ENCODE measurements at places on chromosomes 13 and 19.

DNA sequence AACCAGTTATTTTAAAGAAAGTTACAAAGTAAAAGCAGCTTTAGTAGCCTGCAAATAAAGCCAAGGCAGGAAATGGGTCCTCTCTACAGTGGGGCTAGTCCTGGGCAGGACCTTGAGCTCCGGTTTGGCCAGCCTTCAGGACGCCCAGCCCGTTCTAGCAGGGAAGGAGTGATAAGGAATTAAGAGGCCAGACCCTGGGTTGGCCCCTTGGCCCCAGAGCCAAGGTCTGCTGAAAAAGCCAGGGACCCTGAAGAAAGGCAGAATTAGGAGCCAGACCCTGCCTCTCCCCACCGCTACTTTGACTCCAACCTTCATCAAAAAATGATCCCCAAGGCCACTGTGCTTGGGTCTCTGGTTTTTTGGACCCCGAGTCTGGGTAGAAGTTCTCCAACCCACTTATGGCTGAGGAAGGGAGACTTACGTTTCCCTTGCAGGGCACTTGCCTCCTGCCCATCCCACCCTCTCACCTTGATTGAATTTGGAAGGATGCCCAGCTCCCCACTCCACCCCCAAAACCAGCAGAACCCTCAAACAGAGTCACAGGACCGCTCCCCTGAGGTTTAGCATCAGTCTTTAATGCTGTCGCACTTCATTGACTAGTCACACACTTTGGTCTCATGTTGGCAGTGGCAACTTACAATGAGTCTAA is 3.9 kb downstream of the DNAJB1 start:
- DNase-seq = no peak

- DNase-seq = no peak
Measured at GRCh38 chr13:28329395-28330158, 165.4 kb downstream of the FLT1 start.

DNA sequence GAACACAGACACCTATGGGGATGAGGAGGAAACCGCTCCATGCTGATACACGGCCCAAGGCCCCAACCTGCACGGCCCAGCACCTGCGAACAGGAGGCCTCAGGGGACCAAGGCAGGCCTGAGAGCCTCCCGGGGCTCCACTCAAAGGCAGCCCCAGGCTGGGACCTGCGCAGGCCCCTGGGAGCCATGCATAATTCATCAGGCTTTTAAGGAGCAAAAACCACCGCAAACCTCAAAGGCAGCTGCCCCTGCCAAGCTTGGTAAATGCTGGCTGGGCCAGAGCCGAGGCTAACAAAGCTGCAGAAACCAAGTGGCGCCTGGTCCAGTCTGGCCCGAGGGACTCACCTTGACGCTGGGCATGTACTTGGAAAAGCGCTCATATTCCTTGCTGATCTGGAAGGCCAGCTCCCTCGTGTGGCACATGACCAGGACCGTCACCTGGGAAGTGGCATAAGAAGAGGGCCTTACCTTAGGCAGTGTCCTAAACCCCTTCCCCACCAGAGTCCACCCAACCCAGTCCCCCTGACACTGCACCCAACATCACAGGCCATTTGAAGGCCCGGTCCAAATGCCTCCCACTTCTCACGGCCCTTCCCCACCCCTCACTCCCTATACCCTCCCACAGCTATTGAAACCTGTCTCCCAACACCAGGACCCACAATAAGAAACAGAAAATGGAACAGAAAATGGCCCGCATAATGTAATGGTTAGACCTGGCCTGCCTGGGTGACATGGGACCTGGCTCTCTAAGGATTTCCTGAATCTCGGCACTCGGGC is 7.8 kb downstream of the DDX39A start:
- DNase-seq = no peak

GRCh38 chr19:31340042-31341025 is 8.9 kb downstream of the TSHZ3 start:
- DNase-seq = no peak

GRCh38 chr13:83880275-83881139 is 1.8 kb downstream of the SLITRK1 start:
- DNase-seq = no peak

DNA sequence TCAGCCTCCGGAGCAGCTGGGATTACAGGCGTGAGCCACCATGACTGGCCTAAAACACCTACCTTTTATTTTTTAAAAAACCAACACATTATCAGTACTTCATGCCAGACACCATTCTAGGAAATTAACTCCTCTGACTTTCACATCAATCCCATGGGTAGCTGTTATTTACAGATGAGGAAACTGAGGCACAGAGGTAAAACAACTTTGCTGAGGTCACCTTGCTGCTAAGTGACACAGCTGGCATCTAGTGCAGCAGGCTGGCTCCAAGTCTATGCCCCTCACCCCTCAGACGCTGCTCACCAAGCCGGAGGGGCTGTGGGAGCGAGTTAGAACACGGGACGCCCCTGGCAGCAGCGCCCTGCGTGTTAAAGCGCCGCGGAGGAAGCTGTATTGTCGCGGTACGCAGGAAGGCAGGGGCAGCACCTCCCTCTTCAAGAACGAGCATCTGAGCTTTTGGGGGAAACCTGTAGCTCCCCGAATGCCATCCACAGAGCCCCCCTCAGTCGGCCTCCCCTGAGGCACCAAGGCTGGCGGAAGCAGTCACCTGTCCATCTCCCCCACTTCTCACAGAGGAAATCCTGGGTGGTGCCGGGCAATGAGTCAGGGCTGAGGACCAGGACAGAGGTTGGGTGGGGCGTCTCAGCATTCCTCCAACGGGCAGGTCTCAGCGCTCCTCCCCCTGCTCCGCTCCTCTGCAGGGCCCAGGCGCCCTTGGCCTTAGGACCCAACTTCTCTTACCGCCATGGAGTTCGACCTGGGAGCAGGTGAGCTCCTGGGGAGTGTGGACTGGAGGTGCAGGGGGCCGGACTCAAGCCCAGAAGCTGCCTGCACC is at the start of gene C19orf33:
TSS of gene C19orf33 (plus strand) at position 735 of the 835 bp plus-strand sequence. CDS start at position 746, 11 bp downstream.
- no peak for DNase-seq

DNA sequence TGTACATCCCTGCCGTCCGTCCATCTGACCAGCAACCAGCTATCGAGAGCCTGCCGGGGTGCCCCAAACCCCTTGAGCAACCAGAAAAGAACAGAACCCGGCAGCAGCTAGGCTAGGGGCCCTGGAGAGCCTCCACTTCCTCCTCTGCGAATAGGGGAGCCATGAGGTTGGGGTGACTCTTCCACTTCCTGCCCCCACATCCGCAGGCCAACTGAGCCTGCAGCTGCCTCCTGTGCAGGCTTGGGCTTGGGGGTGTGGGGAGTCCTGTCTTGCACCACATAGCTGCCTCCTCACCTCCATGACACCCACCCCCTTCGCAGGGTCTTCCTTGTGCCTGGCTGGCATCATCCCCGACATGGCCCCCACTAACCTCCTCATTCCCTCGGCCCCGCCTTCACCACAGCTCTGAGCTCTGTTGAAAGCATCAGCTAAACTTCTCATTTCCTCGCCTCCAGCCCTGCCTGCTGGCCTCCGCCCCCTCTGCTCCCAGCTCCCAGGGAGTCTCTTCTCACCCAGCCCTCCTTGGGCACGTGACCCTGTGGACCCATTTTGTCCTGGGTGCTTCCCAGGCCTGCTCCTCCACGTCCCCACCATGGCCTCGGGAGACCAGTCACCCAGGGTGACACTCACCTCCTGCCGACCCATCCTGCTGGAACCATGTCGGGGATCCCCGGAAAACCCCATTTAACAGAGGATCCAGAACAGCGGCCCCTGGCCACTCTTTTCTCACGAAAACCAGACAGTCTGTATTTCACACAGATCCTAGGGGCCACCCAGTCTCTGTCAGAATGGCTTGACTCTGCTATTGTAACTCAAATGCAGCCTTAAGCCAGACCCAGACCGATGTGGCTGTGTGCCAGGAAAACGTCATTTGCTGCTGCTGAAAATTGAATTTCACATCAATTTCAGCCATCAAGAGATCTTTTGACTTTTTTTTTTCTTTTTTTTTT is 50.4 kb downstream of the MYO9B start:
- peak; percentile 35 for DNase-seq

DNA sequence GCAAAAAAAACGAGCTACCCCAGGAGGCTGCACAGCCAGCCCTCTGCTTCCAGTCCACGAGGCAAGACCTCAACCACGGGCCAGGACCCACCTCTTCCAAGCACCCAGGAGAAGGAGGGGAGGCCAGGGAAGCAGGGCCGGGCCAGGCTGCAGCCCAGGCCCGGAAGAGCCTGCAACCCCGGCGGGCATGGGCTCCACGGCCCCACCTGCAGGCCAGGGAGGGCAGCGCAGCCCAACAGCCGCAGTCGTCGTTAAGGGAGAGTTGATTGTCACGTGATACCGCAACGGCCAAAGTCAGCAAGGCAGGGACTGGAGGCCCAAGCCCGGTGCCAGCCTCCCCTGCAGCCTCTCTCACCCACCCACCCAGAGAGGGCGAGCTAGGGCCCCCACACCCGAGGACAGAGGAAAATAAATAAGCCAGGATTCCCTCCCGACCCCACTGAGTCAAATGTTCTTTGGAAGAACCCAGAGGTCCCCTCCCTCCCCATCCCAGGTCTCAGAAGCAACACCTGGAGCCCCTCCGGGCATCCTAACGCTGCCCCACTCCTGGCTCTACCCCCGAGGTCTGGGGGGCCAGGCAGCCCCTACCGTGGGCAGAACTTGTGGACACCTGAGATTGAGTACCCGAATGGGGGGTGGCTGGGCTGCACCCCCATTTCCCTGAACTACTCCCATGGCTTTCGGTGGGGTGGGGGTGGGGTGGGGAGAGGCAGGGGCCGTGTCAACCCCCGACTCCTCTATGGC is 5.2 kb upstream of the REXO1 start:
- peak; percentile 75 for DNase-seq

- no peak for DNase-seq
Measured at GRCh38 chr19:48698046-48698445, 2.3 kb downstream of the FUT2 start.

Measured in stimulated activated CD4-positive, alpha-beta T cell treated with anti-CD3 and anti-CD28 coated beads, Interleukin-4, amount 100 ng/mL, for 4 hours (primary cell).